NCI-H82 (cell line): ENCODE measurements at places on chromosomes 16 and 17.
A peak's percentile ranks its signal among the peaks of the same experiment; 100 is the strongest.

GRCh38 chr16:84959784-84960417 is 51.4 kb downstream of the ZDHHC7 start:
- no peak for DNase-seq

DNA sequence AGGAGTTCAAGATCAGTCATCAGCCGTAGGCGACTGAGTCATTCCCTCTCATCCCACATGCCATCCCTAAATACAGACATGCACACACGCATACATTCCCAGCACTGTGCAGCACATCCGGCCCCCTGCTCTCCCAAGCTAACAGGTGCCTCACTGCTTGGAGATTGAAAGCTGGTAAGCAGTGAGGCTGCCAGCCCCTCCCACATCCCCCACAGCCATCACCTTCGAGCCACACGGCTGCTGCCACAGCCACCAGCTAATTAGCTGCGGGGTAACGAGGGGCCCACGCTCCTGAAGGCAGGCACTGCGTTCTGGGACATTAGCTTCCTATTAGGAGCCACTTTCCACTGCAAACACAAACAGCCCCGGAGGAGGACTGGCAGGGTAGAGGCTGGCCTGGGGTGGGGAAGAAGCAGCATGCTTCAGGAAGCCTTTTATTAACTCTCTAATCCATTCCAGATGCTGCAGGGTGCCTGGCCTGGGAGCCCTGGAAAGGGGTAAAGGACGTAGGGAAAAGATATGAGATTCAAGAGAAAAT is 179.6 kb downstream of the CCT6B start:
- peak; percentile 92 for DNase-seq

DNA sequence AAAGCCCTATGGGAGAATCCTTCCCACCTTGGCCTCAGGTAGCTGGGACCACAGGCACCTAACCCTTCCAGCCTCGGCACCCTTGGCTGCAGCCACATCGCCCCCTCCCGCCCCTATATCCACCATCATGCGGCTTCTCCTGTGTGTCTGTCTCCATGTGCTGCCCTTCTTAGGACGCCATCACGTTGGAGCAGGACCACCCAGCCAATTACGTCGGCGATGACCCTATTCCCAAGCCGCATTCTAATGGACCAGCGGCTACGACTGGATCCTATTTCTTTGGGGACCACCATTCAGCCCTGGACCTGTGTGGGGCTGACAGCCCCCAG is 3.3 kb upstream of the CCDC57 start:
- DNase-seq, result no peak

GRCh38 chr17:14316126-14316832 is 15.4 kb downstream of the HS3ST3B1 start:
- peak; percentile 43 for DNase-seq

DNA sequence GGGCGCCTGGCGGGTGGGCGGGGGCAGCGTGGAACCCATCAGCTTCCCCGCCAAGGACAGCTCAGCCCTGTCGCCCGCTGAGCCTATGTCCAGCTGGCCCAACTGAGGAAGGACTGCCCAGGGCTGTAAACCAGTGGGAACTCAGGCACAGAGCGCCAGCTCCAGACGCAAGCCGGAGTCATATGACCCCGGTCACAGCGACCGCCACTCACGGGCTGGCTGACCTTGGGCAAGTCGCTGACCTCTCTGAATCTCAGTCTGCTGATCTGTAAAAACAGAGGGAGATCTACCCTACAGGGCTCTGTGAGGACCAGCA is 170.0 kb downstream of the C16orf78 start:
- DNase-seq, result peak; percentile 26

- no peak for DNase-seq
Measured at GRCh38 chr16:3907586-3907985, 27.1 kb upstream of the CREBBP start.

DNA sequence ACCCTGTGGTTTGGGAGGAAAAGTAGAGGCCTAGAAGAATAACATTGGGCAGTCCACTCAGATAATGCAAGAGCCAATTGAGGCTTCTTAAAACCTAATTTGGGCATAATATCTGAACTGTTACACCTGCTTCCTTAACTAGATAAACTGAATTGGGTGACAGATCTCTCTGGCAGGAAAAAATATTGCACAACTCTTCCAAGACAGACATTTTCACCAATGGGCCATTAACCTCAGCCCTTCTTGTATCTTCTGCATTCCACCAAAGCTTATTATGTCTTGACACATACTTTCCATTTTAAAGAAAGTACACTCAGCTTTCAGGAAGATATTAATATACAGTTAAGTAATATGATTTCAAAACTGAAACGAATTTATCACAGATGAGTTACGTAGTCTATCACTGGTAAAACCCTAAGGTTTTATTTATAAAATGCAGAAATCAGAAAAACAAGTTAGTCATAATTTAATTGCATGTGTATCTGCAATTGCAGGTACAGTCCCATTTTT is 79.9 kb upstream of the MON1B start:
- no peak for DNase-seq

DNA sequence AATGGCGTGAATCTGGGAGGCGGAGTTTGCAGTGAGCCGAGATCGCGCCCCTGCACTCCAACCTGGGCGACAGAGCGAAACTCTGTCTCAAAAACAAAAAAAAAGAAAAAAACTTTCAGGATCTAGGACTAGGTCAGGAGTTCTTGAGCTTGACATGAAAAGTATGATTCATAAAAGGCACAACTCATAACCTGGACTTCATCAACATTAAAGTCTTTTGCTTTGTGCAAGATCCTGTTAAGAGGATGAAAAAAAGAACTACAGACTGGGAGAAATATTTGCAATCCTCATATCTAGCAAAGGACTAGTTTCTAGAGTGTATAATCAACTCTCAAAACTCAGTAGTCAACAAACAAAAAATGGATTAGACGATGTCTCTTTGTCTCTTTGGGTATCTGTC is 40.0 kb downstream of the TBC1D16 start:
- no peak for DNase-seq

- no peak for DNase-seq
Measured at GRCh38 chr17:78342449-78343186, 17.3 kb downstream of the SOCS3 start.

DNA sequence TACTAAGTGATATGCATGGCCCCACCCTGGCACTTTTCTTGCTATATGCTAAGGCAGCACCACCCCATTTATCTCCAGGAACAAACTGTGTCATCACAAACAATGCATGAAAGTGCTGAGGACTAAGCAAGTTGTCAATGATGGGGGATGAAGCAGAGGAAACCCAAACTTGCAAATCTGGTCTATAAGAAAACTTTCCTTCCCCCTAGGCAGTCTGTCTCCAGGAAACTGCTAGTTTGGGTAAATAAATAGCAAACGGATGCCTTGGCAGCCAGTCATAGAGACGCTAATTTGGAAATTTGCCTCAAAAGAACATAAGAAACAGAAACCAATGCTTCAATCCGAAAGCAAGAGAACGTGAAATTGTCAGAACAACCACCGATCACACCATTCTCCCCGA is 5.6 kb upstream of the HSBP1 start:
- DNase-seq, result no peak

GRCh38 chr17:59365383-59365981 is 34.0 kb downstream of the YPEL2 start:
- peak; percentile 93 for DNase-seq

GRCh38 chr17:47730681-47731080 is 2.4 kb upstream of the TBX21 start:
- DNase-seq, result no peak

- peak; percentile 80 for DNase-seq
Measured at GRCh38 chr17:68906638-68907037, 48.6 kb downstream of the ABCA8 start.

- no peak for DNase-seq
Measured at GRCh38 chr16:66869424-66869823, 10.9 kb upstream of the PDP2 start.

DNA sequence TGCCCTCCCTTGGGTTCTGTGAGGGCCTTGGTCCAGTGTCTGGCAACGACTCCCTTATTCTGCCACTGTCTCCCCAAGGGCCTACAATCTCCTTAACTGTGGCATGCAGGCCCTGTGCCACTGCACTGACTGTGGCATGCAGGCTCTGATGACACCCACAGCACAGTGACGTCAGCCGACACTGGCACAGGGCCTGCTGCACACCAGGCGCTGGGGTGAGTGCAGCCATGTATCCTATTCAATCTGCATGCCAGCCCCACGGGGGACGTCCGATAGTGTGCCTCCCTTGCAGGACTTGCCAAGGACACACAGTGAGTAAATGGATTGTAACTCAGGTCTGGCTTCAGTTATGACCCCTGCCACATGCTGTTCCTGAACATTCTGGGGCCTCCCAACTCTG is 39.8 kb upstream of the RASD1 start:
- DNase-seq, result no peak

DNA sequence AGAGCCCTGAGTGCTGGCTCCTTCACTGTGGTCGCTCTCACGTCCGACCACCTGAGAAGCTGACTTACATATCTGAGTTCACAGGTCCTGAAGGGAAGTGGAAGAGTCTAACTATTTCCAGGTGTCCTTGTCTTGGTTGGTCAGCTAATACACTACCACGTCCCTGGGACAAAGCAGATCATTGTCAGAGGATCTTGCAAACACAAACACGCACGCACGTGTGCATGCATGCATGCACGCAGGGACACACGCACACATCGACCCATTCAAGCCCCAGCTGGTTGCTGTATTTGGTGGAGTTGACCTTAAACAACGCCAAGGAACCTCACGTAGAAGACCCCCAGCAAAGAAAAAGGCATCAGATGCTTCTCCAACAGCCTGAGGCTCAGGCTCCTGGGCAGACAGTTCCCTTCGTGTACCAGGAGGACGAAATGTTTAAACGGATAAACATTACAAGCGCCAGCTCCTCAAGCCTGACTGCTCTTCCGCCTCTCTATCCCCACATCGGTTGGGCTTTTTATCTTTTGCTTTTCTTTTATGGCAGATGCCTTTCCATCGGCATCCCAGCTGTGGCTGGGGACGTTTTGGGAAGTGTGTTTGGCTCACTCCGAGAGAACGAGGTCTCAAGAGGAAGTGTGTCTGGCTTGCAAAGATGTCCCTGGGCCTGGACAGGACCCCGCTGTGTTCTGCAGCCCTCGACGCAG is 95.8 kb downstream of the TBC1D16 start:
- DNase-seq, result no peak

DNA sequence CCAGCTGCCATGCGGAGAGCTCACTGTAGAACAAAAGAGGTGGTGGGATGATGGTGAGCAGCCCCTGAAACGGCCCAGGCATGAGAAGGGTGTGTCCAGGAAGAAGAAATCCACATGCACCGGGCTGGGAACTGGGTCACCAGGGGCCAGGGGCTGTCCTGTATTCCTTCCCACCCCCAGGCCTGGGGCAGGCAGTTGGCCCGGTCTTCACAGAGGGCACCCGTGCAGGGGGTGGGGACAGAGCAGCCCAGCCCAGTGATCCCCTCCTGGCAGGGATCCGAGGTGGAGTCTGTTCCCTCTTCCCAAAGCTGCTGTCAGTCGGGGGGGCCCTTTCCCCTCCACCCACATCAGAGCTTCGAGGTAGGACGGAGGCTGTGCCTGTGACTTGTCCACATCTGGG is 9.2 kb downstream of the HS3ST6 start:
- DNase-seq, result peak; percentile 53

GRCh38 chr16:29290631-29291247 is 115.8 kb downstream of the NPIPB11 start:
- DNase-seq, result no peak

DNA sequence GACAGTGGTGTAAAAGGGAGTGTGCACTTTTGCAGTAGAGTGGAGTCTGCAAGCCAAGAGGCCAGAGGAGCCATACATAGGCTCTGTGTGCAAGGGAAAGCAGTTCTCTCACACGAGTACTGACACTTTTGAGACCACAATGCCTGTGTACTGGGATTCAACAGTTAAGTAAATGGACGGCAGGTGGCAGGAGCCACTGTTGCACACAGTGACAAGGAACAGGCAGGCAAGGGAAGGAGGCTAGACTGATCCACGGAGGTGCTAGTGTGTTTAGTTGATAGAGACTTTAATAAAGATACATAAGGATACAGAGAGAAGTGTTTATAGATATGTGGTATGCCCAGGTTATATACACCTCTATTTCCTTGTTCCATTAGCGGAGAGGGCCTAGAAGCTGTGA is 67.0 kb downstream of the MPRIP start:
- no peak for DNase-seq
